ENCODE measurements at places on chromosomes 4 and X. TPM values are rescaled to one million over a fixed set of nuclear protein-coding genes. Genes with fewer than 3 reads are reported as not detected.

HTRA3 gene
- total RNA-seq: 0.05 TPM

CHST7 gene
- total RNA-seq: 13.0 TPM

CLGN gene
- 2.0 TPM for total RNA-seq

EREG gene
- total RNA-seq: 2.0 TPM

GAGE12F gene
- total RNA-seq: not detected

NUDT10 gene
- 0.20 TPM for total RNA-seq

EXOC1L gene
- not detected for total RNA-seq

GSX2 gene
- total RNA-seq: not detected

PABPC1L2A gene
- not detected for total RNA-seq

ETDB gene
- total RNA-seq: not detected

ADH5 gene
- total RNA-seq: 156 TPM

ELMOD2 gene
- 62.6 TPM for total RNA-seq

PNPLA4 gene
- 36.1 TPM for total RNA-seq
